Mesenteric fat pad (tissue), 1 donor: ENCODE measurements at places on chromosomes 7 and 10. TPM values are rescaled to one million over a fixed set of nuclear protein-coding genes. Genes with fewer than 3 reads are reported as not detected.

The TEX47 gene
- total RNA-seq: not detected

The ACTL6B gene
- total RNA-seq: not detected

DNA sequence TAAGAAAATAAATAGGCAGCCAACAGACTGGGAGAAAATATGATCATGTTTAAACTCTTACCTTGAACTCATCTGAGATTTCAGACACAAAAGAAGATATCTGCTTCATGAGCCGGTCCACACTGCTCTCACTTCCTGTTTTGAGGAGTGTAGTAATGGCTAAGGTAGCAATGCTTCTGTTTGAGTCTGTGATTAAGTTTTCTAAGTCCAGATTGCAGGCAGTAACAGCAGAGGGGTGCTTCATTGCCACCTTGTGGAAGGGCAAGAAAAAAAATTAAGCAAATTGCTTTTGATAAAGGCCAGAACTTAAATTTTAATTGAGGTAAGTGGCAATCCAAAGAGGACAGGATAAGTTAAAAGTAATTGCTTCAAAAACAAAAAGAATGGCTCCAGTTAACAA, 69.1 kb downstream of the MEST start:
- no peak for DNase-seq

The PDE1C gene
- 2.2 TPM for total RNA-seq

The NRG3 gene
- total RNA-seq: 0.19 TPM

- DNase-seq: no peak
Observed at GRCh38 chr7:134480730-134481129, 21.8 kb upstream of the AKR1B1 start.

- DNase-seq: no peak
Observed at GRCh38 chr10:114624951-114625780, 32.9 kb downstream of the ABLIM1 start.

GRCh38 chr10:75858339-75858738, 426.9 kb downstream of the LRMDA start:
- no peak for DNase-seq

DNA sequence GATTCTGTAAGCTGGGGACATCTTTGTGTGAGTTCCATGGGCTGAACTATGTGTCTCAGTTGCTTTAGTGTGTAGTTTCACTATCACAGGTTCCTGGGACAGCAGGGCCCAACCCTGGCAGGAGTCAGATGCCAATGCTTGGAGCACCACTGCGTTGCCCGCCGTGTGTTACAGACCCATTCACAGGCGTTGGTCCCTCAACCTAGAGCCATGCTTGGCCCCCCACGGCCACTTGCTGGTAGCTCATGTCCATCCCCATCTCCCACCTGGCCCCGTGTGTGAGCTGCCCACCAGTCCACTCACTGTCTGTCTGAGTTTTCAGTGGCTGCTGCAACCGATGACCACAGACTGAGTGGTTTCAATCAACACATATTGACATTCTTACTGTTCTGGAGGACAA, 546.9 kb downstream of the TCERG1L start:
- peak; percentile 77 for DNase-seq

The MSMB gene
- not detected for total RNA-seq

- DNase-seq: no peak
Observed at GRCh38 chr10:126387041-126387921, 996 bp downstream of the ADAM12 start.

- DNase-seq: no peak
Observed at GRCh38 chr10:48266528-48266927, 8.0 kb downstream of the FRMPD2 start.

DNA sequence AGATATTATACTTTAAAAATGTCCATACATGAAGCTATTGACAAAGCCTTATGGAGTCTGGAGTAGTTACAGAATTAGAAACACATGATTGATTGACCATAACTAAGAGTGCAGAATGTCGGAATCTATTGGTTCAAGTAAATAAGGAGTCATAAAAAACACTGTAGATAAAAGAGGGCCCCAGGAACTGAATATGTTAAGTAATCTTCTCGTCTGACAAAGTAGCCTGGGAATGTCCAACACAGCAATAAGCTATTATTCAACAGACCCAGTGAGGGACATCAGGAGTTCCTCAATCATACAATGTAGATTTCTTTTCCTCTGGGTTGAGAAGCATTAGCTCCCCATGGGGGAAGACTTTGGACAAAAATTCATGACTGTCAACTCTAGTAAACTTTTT, 782.0 kb downstream of the SUGCT start:
- no peak for DNase-seq

The TSPAN12 gene
- 7.2 TPM for total RNA-seq

DNA sequence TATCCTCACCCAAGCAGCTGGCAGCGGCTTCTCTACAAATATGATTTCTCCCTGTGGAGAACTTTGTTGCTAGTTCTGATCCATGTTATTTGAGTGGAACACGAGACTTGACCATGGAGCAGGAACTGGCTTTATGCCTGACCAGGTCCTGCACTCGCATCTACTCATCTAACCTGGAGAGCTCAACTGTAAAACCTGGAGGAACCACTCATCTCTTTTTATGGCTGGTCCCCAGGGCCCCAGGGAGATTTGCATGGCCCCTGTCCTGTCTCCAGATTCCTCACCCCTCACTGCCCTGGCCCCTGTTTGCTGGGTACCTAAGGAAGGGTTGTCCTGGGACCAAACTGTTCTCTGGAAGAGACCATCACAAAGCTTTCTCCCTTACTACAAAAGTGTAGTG, 16.0 kb downstream of the TCAF1 start:
- DNase-seq: no peak

DNA sequence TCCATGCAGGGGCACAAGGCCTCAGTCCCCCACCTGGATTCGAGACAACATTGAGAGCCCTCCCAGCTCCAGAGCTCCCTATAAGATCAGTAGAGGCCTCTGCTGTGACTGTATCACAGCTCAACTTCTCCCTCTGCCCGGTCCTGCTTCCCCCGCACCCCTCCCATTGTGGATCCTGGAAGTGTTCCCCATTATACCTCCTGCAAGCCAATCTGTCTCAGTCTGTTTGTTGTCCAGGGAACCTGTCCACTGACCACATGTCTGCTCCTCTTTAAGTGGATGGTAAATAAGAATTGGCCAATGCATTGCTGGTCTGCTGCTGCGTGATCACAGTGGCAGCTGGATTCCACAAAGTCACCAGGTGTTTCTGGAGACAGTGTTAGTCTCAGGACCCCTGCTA, 259.7 kb upstream of the HABP2 start:
- DNase-seq: no peak

DNA sequence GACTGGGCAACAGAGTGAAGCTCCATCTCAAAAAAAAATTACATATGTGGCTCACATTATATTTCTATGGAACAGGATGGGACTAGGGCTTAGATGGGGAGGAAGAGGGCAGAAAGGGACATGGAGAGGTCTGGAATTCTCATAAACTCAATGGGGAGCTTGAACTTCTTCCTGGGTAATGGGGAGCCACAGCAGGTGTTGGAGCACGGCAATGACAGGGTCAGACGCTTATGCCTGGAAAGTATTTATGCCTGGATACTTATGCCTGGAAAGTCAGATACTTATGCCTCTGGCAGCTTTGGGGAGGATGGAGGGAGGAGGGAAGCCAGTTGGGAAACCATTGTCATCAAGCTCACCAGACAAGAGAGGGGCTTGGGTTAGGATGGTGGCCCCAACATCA, 36.8 kb downstream of the TMEM130 start:
- DNase-seq: no peak

The GIMAP6 gene
- total RNA-seq: 46.6 TPM

- no peak for DNase-seq
Observed at GRCh38 chr10:101319241-101319915, 34.6 kb upstream of the BTRC start.

The ANKRD30A gene
- 3.5 TPM for total RNA-seq

The MUC3A gene
- total RNA-seq: 1.3 TPM

The CPA4 gene
- total RNA-seq: 3.2 TPM

DNA sequence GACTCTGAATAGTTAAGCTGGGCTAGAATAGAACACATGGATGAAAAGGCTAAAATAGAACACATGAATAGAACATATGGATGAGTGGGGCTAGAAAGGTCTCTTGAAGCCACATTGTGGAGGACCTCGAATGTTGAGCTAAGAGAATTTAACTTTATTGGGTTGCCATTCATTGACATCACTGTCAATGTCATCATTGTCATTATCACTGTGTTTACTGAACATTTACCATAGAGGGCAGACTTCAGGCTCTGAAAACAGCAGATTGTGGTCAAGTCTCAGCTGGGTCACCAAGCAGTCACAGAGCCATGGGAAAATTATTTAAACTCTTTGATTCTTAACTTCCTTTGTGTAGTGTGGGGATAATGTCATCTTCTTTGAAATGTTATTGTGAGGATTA, 80.4 kb downstream of the WDFY4 start:
- no peak for DNase-seq

DNA sequence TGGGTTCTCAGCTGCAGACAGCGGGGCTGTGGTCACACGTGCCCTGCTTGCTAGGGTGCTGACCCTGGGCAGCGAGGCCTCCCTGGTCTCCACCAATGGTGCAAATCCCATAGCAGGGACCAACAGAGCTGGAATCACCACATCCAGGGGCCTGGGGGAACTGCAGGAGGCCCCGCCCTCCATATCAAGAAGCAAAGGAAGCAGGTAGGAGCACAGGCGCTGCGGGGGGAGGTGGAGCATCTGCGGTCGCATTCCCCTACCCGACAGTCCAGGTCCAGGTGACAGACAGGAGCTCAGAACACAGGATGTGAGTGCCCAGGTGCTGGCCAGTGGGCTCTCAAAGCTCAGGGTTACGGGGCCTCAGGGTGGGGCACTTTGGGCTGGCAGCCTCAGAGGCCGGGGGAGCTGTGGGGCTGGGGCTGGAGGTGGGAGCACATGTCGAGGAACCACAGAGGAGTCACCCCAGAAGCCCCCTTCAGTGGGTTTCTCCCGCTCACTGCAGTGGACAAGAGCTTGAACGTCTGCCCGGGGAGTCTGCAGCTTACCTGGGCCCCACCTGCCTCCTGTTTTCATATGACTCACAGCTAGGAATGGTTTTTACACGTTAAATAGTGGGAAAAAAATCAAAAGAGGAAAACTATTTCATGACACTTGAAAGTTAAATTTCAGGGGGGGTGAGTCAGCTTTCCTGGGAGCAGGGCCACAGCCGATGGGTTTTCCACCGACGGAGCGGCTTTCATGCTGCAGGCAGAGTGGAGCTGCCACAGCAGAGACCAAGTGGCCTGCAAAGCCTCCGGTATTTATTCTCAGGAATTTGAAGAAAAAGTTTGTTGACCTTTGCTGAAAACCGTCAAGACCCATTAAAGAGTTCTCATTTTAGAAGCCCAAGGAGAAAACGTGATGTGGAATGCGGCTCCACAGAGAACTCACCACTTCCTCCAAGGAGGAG, 148.7 kb upstream of the PPP2R2D start:
- DNase-seq: no peak

- DNase-seq: no peak
Observed at GRCh38 chr10:43585981-43586729, 11.7 kb upstream of the ZNF239 start.

GRCh38 chr10:87794285-87794684, 23.7 kb downstream of the ATAD1 start:
- no peak for DNase-seq

DNA sequence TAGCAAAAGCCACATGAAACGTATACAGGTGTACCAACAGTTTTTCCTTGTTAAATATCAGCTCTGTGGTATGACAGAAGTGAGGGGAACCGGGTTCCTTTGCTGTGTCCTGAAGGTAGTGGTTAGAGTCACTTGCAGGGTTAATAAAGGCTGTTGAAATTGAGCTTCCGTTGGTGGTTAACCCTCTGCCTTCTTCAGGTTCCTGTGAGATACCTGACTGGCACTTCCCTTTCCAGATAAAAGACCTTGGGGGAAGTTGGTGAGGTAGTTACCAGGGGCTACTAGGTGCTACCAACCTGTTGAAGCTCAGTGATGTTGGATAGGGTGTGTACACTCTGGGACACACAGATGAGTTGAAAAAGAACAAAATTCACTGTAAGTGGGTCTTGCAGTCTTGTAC, 384.1 kb downstream of the GATA3 start:
- DNase-seq: no peak

The FAM25G gene
- not detected for total RNA-seq

- no peak for DNase-seq
Observed at GRCh38 chr10:44282626-44283300, 102.1 kb downstream of the CXCL12 start.

The SPDYE6 gene
- total RNA-seq: not detected

DNA sequence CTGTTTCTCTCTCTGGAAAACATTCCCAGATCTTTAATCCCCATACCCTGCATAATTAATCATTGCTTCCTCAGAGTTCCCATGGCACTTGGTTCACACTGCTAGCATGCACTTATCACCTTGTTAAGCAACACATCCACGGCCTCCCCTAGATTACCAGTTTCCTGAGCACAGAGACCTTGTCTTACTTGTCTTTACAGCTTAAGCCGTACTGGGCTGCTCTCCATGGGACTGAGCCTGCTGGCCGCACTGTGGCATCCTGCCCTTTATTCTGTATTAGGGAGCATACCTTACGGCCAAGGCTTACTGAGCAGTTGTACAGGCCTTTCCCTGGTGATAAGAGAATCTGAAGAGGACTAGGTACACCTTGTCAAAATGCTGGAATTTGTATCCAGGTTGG, 190.2 kb downstream of the REEP3 start:
- no peak for DNase-seq

The GRM3 gene
- total RNA-seq: not detected

DNA sequence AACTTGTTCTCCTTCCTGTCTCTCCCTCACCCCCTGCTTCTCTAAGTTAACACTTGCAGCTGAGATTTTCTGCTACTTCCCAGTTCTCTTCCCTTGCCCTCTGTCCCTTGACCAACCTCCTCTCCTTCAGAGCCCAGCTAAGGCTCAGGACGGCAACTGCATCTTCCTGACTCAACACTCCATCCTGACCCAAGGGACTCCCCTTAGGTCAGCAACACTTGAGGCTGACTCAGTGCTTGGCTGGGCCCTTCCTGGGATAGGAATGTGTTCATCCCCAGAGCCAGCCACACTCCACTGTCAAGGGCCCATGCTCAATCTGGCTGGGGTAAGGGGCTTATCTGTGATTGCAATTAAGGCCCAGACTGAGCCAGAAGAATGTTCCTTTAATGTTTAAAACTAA, 3.4 kb downstream of the CALHM2 start:
- DNase-seq: no peak

The FBXO24 gene
- total RNA-seq: not detected

The ASB15 gene
- not detected for total RNA-seq

The ELN gene
- total RNA-seq: 95.5 TPM

The SH2D4B gene
- 0.35 TPM for total RNA-seq

DNA sequence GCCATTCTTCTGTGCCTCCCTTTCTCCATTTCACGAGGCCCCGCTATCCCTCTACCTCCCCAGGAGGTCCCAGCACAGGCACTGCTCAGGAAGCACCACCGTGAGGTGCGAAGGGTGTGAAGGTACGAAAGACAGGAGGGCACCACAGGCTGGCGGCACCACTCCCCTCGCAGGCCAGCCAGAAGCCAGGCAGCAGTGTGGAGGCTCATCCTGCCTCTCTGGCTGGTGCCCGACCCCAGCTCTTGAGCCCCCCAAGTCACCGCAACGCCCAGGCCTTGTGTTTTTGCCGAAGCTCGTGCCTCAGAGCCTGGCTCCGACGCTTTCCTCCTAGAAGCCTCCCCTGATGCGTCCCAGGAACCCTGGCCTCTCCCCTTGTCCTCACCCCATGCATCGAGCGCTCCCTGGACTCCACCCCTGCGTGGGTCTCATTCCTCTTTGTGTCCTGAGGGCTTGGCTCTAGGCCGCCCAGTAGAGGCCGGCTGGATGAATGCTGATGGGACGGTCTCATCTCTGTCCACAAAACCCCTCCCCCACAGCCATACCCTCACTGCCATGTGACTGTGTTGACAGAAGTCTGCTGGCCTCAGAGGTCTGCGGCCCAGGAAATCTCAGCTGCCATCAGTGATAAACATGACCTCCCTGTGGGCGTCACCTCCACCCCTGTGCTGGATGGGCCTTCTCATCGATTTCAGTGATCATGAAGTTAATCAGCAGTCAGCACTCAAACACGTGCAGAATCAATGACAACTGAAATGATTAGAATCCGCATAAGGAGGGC, 19.3 kb downstream of the BRI3 start:
- no peak for DNase-seq
